H54 (cell line): ENCODE measurements at places on chromosomes 12 and 14.

GRCh38 chr12:49955899-49956662 lies 5.5 kb downstream of the AQP2 start:
- no peak for DNase-seq

DNA sequence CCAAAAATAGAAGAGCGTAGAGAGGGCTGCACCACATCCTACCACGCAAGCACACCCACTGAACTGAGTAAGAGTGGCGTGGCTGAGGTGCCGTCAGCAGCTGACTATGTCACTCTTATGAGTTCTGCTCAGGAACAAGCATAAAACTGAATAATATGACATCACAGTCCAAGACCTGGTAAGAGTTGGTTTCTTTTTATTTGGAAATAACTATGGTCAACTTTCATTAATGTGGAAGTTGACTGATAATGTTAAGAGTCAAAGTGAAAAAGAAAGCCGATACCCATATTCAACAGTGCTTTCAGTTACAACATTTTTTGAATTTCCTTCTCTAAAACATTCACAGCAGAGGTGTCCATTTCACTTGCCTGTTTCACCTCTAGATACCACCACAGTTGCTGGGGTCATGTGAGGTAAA lies 44.6 kb downstream of the GNS start:
- no peak for DNase-seq

- DNase-seq, result no peak
Observed at GRCh38 chr12:109947521-109947920, 47.4 kb downstream of the TCHP start.

GRCh38 chr14:55973911-55974630 lies 144.1 kb upstream of the PELI2 start:
- DNase-seq, result no peak

DNA sequence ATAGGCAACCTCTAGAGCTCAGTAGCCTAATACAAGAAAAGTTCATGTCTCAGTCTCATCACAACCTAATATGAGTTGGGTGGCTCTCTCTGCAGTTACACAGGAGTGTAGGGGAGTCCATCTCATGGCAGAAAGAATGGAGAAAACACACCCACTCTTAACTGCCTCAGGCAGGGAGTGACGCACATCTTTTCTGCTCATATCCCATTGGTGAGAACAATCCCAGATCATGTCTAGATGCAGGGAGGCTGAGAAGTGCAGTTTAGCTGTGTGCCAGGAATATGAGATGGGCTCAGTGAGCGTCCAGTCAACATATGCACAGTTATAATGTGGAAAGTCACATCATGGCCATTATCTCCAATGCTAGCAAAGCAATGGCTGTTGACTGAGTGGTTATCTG lies 59.3 kb upstream of the KCNA5 start:
- DNase-seq, result no peak

DNA sequence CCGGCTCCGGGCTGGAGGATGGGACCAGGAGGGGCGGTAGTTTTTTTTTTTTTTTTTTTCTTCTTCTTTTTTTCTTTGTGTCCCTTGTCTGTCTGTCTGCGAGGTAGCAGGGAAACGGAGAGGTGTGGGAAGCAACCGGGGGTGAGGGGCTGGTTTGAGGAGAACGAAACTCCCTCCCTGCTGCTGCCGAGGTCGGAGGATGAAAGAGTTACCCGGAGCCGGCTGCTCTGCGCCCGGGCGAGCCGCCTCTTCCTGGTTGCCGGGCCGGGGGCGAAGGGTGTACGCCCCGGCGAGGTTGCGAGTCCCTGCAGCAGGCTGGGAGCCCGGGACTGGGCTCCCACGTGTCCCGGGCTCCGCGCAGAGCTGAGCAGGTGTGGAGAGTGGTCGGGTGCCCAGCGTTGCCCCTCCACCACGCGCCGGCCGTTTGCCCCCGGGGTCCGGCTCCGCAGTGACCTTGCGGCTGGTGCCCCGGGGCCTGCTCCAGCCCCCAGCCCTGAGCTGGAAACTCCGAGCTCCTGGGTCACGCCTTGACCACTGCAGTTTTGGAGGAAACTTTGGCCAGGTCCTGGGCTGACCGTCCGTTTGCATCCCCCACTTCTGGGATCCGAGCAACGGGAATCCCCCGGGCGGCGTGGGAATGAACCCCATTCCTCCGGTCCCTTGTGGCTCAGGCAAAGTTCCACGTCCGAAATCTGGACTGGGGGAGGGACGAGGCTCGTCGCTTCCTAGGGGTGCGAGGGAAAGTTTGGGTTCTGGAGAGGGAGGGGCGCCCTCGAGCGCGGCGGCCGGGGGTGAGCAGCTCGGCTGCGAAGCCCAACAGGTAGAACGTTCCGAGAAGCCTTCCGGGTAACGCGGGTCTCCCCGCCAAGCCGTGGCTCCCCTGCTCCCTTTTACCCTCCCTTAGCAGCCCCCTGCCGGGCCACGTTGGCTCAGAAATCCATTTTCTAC lies 1.3 kb downstream of the CHST11 start:
- DNase-seq, result peak; percentile 30

GRCh38 chr14:62133776-62134550 lies 371.7 kb downstream of the SNAPC1 start:
- no peak for DNase-seq

DNA sequence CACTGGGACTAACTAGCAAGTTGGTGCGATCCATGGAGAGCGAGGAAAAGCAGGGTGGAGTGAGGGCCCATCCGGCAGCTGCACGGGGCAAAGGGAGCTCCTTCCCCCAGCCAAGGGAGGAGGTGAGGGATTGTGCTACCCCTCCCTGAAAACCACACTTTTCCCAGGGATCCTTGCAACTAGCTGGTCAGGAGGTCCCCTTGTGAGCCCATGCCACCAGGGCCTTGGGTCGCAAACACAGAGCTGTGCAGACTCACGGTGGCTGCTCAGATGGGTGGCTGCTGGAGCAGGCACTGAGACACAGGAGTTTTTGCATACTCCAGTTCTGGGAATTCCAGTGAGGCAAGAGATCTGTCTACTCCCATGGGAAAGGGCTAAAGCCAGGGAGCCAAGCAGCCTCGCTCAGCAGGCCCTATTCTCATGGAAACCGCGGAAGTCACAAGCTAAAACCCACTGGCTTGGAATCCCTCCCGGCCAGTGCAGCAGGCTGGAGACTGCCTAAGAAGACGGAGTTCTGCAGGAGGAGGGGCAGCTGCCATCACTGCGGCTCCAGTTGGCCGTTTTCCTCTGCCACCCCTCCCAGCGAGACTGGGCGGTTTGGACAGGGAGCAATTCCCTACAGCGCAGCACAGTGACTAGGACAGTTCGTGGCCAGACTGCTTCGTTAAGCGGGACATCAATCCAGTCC lies 10.9 kb upstream of the ZNF705A start:
- DNase-seq, result peak; percentile 40

DNA sequence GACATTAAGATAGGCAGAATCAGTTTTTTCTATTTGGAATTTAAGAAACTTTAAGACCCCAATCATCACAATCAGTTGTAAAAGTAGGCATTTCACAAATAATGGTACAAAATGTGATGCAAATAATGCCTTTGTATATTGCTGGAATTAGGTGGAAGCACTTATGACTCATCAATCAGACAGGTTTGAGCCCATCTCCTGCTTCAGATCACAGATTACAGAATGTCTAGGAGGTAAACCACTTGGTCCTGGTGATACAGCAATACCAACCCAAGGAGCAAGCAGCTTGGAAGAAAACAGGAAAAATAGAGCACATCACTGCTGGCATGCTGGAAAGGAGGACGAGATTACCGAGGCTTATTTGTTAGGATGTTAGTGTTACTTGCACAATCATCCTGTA lies 57.6 kb downstream of the C12orf56 start:
- no peak for DNase-seq

GRCh38 chr14:104103061-104103445 lies 17.6 kb downstream of the ASPG start:
- no peak for DNase-seq

GRCh38 chr14:61475316-61475715 lies 153.9 kb downstream of the PRKCH start:
- DNase-seq, result no peak

- peak; percentile 48 for DNase-seq
Observed at GRCh38 chr14:24481622-24482324, 26.3 kb downstream of the CMA1 start.

DNA sequence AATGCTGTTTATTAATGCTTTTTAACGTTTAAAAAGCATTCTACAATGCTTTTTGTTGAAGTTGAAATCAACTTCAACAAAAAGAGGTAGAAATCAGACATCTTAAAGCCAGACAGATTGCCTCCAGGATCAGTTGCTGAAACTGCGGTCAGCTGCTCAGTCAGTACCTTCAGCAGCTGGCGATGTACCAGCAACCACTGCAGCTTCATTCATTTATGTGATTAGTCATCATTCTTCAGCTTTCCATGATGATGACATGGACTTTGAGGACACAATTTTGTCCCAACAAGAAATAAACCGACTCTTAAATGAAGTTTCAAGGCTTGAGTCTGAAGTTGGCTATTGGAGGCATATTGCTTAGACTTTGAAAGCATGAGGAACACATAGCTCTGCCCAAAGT lies 31.5 kb upstream of the NUAK1 start:
- no peak for DNase-seq

DNA sequence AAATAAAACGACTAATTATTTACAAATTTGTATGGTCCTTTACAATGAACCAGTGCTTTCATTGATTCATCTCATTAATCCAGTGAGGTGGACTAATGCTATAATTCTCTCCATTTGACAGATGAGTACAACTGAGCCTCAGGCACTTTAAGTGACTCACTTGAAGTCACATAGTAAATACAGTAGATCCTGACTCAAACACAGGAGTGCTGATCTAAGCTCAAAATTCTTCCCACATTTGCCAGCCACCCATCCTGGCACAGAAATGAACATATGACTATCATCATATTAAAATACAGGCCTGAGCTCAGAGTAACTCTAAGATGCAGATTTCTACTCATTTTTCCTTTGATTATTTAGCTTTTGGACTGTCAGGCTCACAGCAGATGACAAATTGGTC lies 30.6 kb downstream of the SLC16A7 start:
- DNase-seq, result no peak

DNA sequence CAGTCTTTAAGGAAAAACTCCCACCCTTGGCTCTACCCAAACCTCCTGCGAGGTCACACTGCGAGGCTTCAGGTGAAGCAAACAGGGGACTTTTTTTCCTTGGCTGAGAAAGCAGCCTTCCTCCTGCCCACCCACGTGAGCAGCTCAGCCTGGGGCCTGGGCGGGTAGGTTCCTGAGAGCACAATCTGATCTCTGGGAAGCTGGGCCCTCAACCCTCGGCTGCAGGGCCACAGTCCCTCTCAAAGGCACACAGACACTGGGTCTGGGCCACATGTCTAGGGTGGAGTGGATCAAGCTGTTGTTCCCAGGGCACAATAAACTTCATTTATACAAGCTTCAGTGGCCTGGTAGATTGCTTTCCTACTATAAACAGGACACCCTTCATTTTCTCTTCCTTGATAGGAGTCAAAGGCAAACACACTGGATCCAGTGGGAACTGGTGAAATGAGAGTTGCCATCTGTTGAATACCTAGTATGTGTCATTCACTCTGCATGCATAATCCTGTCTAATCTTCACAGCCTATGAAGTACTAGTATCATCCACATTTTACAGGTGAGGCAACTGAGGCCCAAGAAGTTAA lies 41.3 kb upstream of the PNMA1 start:
- DNase-seq, result no peak

GRCh38 chr12:117321572-117321971 lies 39.9 kb downstream of the NOS1 start:
- DNase-seq, result no peak

- peak; percentile 32 for DNase-seq
Observed at GRCh38 chr14:55129086-55129427, at the start of gene LGALS3. TSS of gene LGALS3 (plus strand) at chr14:55129252. CDS start at chr14:55137374, 8,122 bp downstream.

DNA sequence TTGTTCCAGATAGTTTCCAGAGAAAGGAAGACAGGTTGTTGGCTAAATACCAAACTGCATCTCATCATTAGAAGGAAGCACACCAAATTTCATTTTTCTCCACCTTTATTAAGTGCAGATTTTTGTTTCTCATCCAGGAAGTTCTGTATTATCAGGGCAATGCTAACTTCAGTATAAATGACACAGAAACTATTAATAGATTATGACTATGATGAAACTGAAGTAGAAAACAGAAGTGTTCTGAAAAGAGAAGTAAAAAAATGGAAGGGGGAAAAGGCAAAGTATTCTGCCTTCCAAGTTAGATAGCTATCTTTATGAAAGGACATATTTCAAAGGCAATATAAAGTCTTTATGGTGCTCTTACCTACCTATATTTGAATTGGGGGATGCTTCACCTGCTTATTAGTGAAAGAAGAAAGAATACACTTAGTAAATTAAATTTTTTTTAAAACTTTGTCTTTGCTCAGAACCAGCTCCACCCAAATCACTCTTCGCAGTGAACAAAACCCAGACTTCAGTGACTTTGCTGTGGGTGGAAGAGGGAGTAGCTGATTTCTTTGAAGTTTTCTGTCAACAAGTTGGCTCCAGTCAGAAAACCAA lies 223.9 kb downstream of the PTPRO start:
- no peak for DNase-seq

GRCh38 chr12:96258104-96258961 lies 64.2 kb downstream of the ELK3 start:
- DNase-seq, result peak; percentile 27

- DNase-seq, result no peak
Observed at GRCh38 chr12:79143803-79144202, 279.2 kb downstream of the SYT1 start.

GRCh38 chr12:45050751-45051571 lies at the start of gene DBX2:
TSS of gene DBX2 (minus strand) at chr12:45051099. CDS start at chr12:45050927, 172 bp downstream.
- no peak for DNase-seq

- no peak for DNase-seq
Observed at GRCh38 chr12:62516927-62517326, 50.3 kb downstream of the MON2 start.

- DNase-seq, result no peak
Observed at GRCh38 chr12:107662484-107662883, 23.1 kb upstream of the PWP1 start.

DNA sequence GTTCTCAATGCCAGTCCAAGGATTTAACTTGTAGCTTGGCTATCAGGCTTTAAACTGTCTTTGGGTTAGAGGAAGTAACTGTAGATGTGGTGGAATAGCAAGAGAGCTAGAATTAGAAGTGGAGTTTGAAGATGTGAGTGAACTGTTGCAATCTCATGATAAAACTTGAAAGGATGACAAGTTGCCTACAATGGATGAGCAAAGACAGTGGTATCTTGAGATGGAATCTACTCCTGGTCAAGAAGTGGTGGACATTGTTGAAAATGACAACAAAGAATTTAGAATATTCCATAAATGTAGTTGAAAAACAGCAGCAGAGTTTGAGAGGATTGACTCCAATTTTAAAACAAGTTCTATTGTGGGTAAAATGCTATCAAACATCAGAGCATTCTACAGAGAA lies 199.0 kb downstream of the DUSP6 start:
- no peak for DNase-seq

- DNase-seq, result peak; percentile 63
Observed at GRCh38 chr12:89708565-89709156, at the start of gene ATP2B1. TSS of gene ATP2B1 (minus strand) at chr12:89708838. CDS start at chr12:89655886, 52,952 bp downstream.

- no peak for DNase-seq
Observed at GRCh38 chr12:15131431-15131830, 89.8 kb downstream of the RERG start.

- no peak for DNase-seq
Observed at GRCh38 chr14:56331592-56332216, 213.5 kb downstream of the PELI2 start.
